Sciatic nerve (tissue), 2 donors: ENCODE measurements at places on chromosomes 16 and 17.

GRCh38 chr17:37762666-37763065, 17.8 kb upstream of the HNF1B start:
- no peak for DNase-seq

- no peak for DNase-seq
These were observed 74.8 kb upstream of the MARCHF10 start for GRCh38 chr17:62882878-62883277.

DNA sequence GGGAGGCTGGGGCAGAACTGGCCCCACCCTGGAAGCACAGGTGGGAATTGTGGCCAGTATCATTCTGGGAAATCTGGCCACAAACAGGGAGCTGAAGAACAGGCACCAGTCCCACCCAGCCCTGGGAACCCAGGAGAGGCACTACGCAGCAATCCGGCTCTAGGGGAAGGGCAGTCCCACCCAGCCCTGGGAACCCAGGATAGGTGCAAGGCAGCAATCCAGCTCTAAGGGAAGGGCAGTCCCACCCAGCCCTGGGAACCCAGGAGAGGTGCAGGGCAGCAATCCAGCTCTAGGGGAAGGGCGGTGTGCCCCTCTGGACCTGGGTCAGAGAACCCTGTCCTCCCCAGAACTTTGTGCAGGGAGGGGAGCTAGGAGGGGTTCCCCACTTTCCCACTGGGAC, 7.1 kb downstream of the DRC3 start:
- DNase-seq, result no peak

DNA sequence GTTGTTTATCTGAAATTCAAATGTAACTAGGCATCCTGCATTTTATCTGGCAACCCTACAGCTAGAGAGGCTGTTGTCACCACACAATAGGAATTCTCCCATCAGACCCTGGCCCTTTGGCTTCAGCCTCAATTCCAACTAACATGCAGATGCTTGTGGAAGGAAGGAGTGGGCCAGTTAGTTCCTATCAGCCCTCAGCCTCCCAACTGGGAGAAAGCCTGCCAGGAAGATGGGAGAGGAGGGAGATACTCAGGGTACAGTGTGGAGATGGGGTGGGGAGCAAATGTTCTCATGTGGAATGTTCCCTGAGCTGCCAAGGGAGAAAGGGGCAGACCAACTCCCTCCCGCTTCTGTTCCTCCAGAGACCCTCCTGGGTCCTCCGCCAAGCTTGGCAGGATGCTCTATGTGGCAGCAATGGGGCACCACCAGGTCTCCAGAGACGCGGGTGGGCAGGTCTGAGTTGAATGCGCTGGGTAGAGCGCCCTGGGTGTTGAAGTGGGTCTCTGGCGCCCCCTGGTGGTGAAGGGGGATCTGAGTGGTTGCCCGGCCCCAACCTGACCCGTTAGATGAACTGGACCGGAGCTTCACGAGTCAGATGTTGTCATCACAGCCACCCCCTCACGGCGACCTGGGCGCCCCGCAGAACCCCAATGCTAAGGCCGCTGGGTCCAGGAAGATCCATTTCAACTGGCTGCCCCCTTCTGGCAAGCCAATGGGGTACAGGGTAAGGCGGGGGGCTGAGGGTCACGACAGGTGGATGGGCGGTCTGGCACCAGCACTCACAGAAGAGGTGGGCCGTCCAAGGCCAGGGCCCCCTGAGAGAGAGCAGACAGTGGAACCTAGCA, 15.2 kb downstream of the GALK1 start:
- peak; percentile 94 for DNase-seq

DNA sequence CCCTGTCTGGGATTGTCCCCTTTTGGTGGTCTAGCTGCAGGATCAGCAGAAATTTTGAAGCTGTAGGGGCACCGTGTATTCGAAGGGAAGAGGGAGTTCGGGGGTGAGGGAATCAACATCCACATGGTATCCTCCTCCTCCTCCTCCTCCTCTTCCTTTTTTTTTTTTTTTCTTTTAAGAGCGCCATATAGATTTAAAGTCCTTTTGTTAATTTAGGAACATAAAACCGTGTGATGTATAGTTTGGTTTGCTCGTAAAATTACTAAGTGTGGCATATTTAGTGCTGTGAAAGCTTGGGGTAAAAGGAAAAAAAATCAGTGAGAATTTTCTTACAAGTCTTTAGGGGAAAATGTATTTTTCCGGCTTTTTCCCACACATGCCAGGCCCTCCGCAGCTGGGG, 50.1 kb upstream of the GSE1 start:
- no peak for DNase-seq

DNA sequence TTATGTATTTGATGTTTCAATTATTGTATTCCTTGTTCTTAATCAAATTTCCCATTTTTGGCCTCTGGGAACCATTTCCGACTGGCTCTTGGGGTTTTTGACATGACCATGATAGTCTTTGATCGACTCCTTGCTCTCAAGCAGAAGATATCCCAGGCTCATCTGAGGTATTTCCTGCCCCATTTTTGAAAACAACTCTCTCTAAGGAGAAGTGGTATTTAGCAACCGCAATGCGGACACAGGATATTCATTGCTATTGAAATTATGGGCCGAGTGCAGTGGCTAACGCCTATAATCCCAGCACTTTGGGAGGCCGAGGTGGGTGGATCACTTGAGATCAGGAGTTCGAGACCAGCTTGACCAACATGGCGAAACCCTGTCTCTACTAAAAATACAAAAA, 5.5 kb downstream of the TANGO6 start:
- no peak for DNase-seq

- DNase-seq, result no peak
These were observed 19.7 kb downstream of the G6PC1 start for GRCh38 chr17:42920106-42920900.

- DNase-seq, result no peak
These were observed 116.5 kb downstream of the ZNF778 start for GRCh38 chr16:89334050-89334449.

DNA sequence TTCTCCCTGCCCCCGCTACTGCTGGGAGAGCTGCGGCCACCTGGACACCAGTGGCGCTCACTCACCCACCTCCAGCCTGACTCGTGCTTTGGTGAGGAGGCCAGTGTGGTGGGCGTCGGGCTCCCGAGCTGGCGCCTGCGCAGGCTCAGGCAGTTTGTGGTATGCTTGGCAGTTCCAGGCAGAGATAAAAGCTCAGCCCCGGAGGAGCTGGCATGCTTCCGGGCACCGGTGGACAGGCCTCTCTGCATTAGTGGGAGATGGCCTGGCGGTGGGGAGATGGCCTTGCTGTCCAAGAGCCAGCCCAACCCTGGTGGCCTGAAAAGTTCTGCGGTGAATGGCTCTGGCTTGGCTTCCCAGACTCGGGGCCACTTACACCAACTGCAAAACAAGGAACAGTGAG, 4.1 kb downstream of the ADGRG1 start:
- DNase-seq, result no peak
